Activated naive CD8-positive, alpha-beta T cell treated with anti-CD3 and anti-CD28 coated beads for 36 hours (primary cell): ENCODE measurements at places on chromosomes 5 and 9. TPM values are rescaled to one million over a fixed set of nuclear protein-coding genes. Genes with fewer than 3 reads are reported as not detected.

GRCh38 chr9:109475526-109475925 lies 22.6 kb downstream of the PTPN3 start:
- no peak for DNase-seq
- H3K27me3 ChIP-seq = peaks cover 22% of the 10 kb centered on the region
- no peaks in the 10 kb centered on the region for H3K36me3 ChIP-seq
- H3K4me3 ChIP-seq = no peak overlapping the region

DNA sequence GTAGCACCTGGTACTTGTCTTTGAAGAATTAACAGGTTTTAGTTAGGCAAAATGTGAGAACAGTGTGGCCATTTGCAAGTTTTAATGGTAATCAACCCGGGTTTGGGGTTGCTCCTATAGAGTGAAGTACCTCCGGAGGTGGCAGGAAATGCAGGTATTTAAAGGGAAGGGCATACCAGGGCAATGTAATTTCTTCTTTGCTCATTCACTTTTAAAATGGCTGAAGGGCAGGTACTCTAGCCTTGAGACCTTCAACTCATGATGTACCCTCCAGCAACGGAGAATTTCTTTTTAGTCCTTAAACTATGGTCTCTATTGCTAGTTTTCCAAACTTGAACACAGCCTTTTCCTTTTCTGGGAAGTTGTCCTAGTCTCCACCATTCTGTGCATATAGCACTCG lies 1.3 kb upstream of the HSPA4 start:
- H3K27me3 ChIP-seq = no peaks in the 10 kb centered on the region
- peak overlapping the region; percentile 99 for H3K27ac ChIP-seq
- peaks cover 20% of the 10 kb centered on the region for H3K4me1 ChIP-seq

DNA sequence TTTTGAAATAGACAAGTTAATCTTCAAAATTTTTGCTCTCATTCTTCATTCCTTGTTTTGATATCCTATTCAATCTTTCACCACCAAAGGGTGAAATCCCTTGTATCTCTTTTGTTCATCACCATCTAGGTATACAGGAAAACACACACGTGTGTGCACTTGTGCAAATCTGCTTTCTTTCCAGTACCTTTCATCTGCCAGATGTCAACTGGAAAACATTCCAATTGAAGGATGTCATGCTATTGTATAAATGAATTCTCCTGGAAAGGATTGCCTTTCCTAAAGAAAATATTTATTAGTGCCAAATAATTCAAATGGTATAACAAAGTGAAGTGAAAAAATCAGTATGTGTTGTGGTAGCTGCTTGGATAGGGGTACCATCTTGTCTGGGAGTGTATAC lies 123.7 kb downstream of the RANBP17 start:
- H3K27me3 ChIP-seq = peaks cover 3% of the 10 kb centered on the region
- no peaks in the 10 kb centered on the region for H3K36me3 ChIP-seq
- no peak overlapping the region for H3K4me3 ChIP-seq
- H3K4me1 ChIP-seq = no peaks in the 10 kb centered on the region
- no peak overlapping the region for H3K27ac ChIP-seq
- DNase-seq = no peak

- DNase-seq = no peak
- no peaks in the 10 kb centered on the region for H3K27me3 ChIP-seq
- H3K4me1 ChIP-seq = no peaks in the 10 kb centered on the region
- H3K36me3 ChIP-seq = no peaks in the 10 kb centered on the region
- H3K27ac ChIP-seq = no peak overlapping the region
Measured at GRCh38 chr9:86126998-86127972, 27.9 kb upstream of the GOLM1 start.

DNA sequence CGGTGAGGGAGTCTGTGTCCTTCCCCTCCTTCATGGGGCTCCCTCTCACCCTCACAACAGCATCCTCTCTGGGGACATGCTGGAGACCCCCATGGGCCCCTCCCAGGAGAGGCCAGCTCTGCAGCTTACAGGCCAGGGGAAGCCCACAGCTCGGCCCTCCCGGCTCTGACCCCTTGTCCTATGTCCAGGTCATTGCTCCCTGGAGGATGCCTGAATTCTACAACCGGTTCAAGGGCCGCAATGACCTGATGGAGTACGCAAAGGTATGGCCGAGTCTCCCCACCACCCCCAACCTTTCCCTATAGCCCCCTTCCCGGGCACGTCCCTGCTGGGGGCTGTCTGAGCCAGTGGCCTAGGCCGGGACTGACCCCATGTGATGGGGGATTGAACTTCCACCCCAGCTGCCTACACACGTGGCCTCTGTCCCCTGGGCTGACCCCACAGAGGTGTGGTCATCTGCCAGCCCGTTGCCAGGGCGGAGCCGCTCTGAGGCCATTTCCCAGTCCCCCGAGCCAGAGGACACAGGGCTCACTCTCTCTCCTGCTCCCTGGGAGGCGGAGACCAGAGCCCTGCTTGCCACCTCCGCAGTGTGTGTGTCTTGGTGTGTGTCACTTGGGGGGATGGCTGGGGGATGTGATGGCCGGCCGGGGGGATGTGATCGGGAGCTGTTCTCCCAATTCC lies 21.9 kb downstream of the ASS1 start:
- no peak for DNase-seq
- H3K4me3 ChIP-seq = no peak overlapping the region
- H3K36me3 ChIP-seq = no peaks in the 10 kb centered on the region

RGMB gene
- total RNA-seq = 4.9 TPM

WNK2 gene
- 0.88 TPM for total RNA-seq

HTR4 gene
- total RNA-seq = not detected

GNAQ gene
- total RNA-seq = 22.7 TPM

SPINK5 gene
- not detected for total RNA-seq
